DMS79 (cell line): ENCODE measurements at places on chromosomes 7 and 10.

DNA sequence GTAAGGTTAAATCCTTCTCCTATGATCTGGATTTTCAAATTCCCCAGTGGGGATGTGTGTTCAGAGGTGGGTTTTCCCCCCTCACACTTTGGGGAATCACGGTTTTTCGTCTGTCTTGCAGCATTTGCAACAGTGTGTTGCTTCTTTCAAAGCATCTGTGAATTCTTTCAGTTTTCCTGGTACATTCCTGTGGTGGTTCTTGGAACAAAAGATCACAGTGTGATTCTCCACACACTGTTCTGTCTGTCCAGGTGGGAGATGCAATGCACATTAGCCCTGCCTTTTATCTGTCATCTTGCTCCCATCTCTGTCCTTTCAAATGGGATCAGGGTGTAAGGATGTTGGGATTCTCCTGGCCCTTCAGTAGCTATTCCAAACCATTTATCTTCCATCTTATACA is 11.8 kb downstream of the AGK start:
- DNase-seq: no peak

DNA sequence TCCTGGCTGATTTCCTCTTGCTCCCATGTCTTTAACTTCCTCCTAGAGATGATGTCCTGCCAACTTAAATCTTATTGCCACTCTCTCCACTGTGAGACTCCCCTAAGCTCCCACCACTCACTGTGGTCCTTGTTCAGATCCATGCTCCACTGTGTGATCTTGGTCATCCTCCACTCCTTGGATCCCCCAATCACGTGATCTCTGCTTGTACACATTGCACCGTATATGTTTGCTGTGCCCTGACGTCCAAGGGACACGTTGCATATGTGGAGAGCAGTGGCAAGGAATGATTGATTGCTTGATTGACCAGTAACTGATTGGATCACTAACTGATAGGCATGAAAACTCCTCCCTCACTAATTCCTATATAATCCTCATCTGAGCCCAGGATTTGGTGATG is 395.1 kb downstream of the SDK1 start:
- no peak for DNase-seq

GRCh38 chr7:152756116-152756515 is 3.4 kb upstream of the ACTR3B start:
- DNase-seq: no peak

DNA sequence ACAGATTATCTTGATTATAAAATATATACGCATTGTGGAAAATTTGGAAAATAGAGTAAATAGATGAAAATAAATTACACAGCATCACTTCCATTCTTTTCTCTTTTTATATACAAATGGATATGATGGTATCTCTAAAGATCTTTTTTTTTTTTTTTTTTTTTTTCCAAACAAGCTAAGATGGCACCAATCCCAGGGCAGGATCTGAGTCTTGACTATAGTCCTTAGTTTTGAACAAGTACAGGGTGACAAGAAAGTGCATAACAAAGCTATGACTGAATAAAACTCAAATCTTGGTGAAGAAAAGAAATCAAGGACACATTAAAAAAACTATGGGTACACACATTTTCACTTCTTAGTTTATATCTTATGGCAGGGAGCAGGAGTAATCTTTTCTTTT is 42.6 kb upstream of the FAM133B start:
- DNase-seq: no peak

GRCh38 chr7:44338600-44338999 is 13.2 kb upstream of the CAMK2B start:
- DNase-seq: no peak

- no peak for DNase-seq
Observed at GRCh38 chr7:47992446-47992845, 13.0 kb upstream of the HUS1 start.

- peak; percentile 73 for DNase-seq
Observed at GRCh38 chr7:1065585-1066241, 21.4 kb downstream of the GPR146 start.

GRCh38 chr7:29143751-29144150 is 2.6 kb downstream of the CPVL start:
- no peak for DNase-seq
